ENCODE measurements at places on chromosomes 1 and 21. TPM values are rescaled to one million over a fixed set of nuclear protein-coding genes. Genes with fewer than 3 reads are reported as not detected.

PGBD2 gene
- 3.9 TPM for polyA plus RNA-seq

KCNE2 gene
- polyA plus RNA-seq, result not detected

LCE2A gene
- not detected for polyA plus RNA-seq

CD48 gene
- not detected for polyA plus RNA-seq

RABGGTB gene
- polyA plus RNA-seq, result 42.8 TPM

ANGPTL3 gene
- polyA plus RNA-seq, result not detected

ZYG11A gene
- 0.08 TPM for polyA plus RNA-seq

CELA3A gene
- polyA plus RNA-seq, result not detected

RGS13 gene
- polyA plus RNA-seq, result not detected

S100A4 gene
- polyA plus RNA-seq, result 24.2 TPM
